Nasal cavity respiratory epithelium epithelial cell of viscerocranial mucosa (primary cell): ENCODE measurements at places on chromosomes 4 and X. TPM values are rescaled to one million over a fixed set of nuclear protein-coding genes. Genes with fewer than 3 reads are reported as not detected.

The ATOH1 gene
- not detected in 2 replicates for total RNA-seq

The DCAF16 gene
- total RNA-seq, result 24.2 and 26.0 TPM in 2 replicates

The CFAP99 gene
- total RNA-seq, result not detected in 2 replicates

The ZMAT1 gene
- total RNA-seq, result under 0.01 and 0.28 TPM in 2 replicates

The TDO2 gene
- under 0.01 and 1.3 TPM in 2 replicates for total RNA-seq

The SPANXN5 gene
- under 0.01 TPM in 1 of 2 replicates, not detected in the other for total RNA-seq

The CHRNA9 gene
- under 0.01 and 0.14 TPM in 2 replicates for total RNA-seq

The CYLC1 gene
- total RNA-seq, result not detected in 2 replicates
